ENCODE measurements at places on chromosomes 3 and 15.

- DNase-seq = no peak
Observed at GRCh38 chr3:196055683-196056270, 26.1 kb downstream of the TFRC start.

DNA sequence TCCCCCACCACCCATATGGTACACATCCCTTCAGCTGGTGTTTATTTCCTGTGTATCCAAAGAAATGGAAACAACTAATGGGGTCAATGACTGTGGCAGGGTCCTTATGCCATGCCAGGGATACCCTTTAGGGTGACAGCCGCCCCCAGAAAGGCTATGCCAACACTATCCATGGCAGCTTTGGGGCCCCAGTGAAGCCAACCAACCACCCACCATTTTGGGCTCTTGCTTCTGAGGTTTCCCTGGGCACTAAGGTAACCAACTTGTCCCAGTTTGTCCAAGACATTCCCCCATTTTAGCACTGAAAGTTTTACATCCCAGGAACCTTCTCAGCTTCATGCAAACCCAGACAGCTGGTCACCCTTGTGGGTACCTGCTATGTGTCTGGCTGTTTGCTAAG is 233.1 kb downstream of the VPS13C start:
- DNase-seq = no peak

DNA sequence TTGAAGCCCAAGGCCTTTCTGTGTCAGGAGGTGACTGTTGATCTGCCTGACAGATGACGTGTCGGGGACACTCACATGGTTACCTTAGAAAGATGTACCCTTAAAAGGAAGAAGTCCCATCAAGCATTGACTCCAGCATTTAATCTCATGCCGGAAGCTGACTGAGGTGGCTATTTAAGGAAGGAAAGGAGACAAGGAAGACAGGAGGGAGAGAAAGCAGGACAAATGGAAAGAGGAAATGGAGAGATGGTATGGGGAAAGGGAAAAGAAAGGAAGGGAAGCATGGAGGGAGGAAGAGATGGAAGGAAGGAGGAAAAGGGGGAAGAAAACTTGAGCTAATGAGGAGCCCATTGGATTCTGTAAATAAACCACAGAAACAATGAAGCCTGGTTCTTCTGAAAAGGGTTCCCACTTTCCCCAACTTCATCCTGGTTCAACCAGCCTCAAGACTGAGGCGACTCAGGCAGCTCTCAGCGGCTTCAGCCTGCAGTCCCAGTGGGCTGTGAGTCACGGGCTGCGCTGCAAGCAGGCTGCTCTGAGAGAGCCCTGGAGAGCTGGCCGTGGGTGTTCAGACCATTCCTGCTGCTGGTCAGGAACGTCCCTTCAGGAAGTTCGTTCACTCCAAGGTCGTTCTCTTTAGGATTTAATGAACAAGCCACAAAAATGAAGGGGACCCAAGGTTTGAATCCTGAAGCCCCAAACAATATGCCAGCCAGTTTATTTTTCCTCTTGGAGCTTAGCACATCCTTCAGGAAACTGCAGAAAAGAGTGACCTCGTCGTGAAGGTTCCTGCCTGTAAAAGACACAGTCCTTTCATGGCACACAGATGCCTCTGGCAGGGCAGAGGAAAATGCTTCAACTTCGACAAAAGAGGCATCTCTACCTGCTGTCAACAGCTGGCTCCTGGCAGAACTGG is 69.6 kb upstream of the THBS1 start:
- peak; percentile 81 for DNase-seq

GRCh38 chr3:175598740-175599139 is 739.6 kb downstream of the NAALADL2 start:
- DNase-seq = no peak

DNA sequence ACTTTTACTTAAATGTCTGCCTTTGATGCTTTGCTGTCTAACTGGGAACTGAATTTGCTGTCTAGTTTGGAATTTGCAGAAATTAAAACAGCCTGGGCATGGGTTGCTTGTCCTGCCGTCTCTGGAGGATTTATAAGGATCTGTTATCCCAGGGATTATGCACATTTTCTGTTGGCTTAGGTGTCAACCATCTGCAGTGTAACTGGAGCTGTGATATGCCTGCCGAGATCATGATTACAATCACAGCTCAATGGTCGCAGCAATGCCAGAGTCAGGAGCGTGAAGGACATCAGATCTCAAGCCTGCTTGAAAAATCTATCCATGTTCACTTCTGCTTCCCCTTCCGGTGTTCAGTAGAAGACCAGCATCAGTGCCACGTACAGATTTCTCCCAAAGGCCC is 41.8 kb upstream of the SETMAR start:
- DNase-seq = no peak

DNA sequence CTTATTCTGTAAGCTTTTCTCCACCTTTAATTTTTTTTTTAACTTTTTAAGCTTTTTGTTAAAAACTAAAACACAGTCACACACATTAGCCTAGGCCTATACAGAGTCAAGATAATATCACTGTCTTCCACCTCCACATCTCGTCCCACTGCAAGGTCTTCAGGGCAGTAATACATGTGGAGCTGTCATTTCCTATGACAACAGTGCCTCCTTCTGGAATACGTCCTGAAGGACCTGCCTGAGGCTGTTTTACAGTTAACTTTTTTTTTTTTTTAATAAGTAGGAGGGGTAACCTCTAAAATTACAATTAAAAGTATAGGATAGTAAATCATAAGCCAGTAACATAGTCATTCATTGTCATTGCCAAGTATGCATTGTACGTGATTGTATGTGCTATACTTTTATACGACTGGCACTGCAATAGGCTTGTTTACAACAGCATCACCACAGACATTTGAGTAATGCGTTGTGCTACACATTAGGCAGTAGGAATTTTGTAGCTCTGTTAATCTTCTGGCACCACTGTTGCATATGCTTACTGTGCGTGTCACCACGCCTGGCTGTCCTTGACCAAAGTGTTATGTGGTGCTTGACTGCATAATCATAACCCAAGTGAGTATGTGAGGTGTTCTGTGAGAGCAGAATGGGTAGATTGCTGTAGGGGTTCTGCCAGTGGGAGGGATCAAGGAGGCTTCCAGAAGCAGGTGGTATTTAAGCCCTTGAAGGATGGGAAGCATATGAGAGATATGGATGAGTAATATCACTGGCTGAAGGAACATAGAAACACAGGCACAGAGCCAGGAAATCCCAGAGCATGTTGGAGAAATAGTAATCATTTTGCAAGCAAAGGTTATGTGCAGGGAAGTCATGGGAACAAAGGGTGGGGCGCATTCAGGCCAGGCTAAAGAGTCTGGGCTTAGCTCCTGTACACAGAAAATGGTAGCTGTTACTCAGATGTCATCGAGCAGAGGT is 18.3 kb downstream of the FBXO22 start:
- peak; percentile 60 for DNase-seq

DNA sequence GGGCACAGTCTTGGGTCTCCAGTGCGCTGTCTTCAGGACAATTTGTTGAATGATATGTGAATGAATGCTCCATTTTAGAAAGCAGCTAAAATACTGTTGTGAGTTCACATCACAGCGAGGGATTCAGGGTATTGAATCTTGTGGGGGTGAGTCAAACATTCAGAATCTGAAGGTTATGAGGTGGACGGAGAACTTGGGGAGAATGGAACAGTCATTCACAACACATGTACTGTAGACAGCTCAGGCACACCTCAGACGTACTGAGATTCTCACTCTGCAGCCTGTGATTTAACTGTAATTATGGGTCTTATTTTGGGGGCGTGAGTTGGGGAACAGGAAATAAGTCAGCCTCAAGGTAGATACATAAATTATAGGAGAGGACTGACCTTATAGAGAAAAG is 13.9 kb downstream of the CRYBG3 start:
- DNase-seq = peak; percentile 82

GRCh38 chr15:85120351-85121113 is 138.9 kb downstream of the PDE8A start:
- DNase-seq = no peak

- DNase-seq = no peak
Observed at GRCh38 chr15:77208241-77208640, 137.3 kb upstream of the TSPAN3 start.

DNA sequence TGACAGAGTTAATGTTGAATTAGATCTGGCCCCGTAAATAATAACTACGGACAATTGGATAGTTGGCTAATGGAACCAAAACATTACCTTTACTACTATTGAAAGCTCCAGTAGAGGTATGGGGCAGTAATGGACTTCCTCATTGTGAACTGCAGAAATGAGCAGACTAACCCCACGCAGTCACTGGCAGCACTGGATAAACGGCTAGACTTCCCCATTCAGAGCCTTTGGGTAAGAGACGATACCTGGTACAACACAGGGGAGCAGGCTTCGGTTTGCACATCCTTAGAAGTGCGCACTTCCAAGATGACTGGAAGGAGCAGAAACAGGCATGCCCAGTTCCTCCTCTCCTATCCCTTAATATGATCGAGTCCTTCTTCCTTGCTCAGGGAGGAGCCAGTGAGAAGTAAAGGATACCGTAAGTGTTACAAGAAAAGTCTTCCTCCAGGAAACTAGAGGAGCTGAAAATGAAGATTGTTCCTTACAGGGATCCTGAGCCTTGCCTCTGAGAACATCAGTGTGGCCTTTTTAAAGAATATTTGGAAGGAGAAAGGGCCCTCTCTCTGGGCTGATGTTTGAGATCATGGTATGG is 100.5 kb upstream of the NECTIN3 start:
- DNase-seq = no peak

- DNase-seq = peak; percentile 18
Observed at GRCh38 chr3:43338295-43338694, 52.0 kb downstream of the SNRK start.

GRCh38 chr3:89533275-89533674 is 425.9 kb downstream of the EPHA3 start:
- DNase-seq = no peak

DNA sequence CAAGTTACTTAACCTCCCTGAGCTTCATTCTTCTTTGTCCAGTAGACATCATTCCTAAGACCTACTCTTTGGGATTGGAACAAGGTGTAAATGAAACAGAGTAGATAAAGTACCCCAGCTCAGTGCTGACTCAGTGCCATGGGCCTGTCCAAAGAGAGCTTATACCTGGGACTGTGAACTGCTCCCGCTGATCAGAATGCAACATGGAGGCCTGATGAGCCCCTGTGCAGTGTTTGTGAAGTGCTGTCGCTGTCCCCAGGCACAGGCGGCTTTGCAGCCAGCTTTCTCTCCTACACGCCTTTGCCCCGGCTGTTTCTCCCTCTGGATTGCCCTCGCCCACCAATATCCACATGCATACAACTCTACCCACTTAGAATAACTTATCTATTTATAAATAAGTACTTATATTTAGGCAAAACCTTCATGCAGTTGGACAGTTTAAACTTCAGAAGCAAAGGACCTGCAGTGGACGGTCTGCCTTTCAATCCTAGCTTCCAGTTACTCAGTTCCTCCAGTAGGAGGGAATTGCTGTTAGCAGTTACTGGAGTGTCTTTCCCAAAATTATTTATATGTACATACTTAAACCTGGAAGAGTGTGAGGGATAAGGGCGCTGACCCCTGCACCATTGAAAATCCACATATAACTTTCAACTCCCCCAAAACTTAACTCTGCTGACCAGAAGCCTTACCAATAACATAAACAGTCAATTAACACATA is 80.0 kb downstream of the CORO2B start:
- no peak for DNase-seq

- DNase-seq = peak; percentile 82
Observed at GRCh38 chr15:89888214-89888804, 5.5 kb downstream of the AP3S2 start.

DNA sequence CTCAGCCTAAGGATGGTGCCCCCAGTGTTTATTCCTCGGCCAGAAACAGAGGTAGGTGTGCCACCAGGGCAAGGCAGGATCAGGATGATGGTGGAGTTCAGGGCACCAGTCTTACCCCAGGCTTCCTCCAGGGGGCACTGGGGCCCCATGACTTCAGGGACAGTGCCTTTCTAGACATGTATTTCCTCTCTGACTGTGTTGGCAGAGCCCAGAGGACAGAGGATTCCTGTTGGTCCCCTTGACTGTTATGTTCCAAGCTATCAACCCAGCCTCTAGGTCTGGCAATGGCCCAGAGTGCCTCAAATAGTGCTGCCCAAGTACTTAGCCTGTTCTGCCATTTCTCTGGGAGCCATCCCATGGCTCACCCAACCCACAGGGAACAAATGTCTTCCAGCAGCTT is 2.8 kb downstream of the HEMK1 start:
- DNase-seq = peak; percentile 67

GRCh38 chr15:37100966-37101215 is 542 bp upstream of the MEIS2 start:
- no peak for DNase-seq

- no peak for DNase-seq
Observed at GRCh38 chr3:68271145-68271544, 616.7 kb upstream of the SUCLG2 start.

GRCh38 chr15:23038726-23039142 is 635 bp downstream of the TUBGCP5 start:
- peak; percentile 54 for DNase-seq

DNA sequence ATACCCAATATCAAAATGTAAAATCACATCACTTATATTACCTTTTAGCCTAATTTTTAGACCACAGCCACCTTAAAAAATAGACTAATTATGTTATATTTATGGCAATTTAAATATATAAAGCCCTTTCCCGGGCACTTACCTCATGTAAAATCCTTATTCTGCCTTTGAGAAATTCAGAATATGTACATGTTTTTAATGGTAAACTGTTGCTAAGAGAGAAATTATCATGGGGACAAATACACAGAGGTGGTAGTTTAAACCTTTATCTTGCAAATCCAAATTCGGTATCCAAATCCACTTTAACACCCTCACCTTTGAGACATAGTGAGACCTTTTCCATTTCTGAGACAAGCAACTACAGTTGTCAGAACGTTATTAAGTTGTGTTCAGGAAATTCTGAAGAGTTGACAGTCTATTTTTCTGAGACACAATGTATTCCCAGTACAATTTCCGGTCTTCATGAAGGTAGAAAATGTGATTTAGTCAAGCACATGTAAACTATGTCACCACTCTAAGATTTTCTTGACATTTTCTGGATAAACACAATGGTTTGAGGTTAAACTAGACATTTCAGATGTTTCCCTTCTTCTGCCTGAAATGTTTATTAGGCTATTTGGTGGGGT is 10.6 kb upstream of the VGLL3 start:
- no peak for DNase-seq

- peak; percentile 60 for DNase-seq
Observed at GRCh38 chr3:46442576-46443530, 21.9 kb downstream of the LTF start.

- DNase-seq = no peak
Observed at GRCh38 chr15:65996901-65997300, 127.6 kb downstream of the RAB11A start.

- DNase-seq = peak; percentile 78
Observed at GRCh38 chr3:171286580-171287249, 173.5 kb downstream of the TNIK start.

- no peak for DNase-seq
Observed at GRCh38 chr15:101476756-101477155, 12.8 kb downstream of the PCSK6 start.

GRCh38 chr3:40477666-40478065 is 744 bp downstream of the ZNF619 start:
- DNase-seq = no peak

GRCh38 chr15:99174567-99175395 is 69.9 kb downstream of the SYNM start:
- DNase-seq = no peak

GRCh38 chr3:32958509-32958908 is 7.1 kb downstream of the CCR4 start:
- DNase-seq = no peak
